ENCODE measurements at places on chromosomes 2 and 18. TPM values are rescaled to one million over a fixed set of nuclear protein-coding genes. Genes with fewer than 3 reads are reported as not detected.

ARHGEF4 gene
- 0.21 TPM for total RNA-seq

DNA sequence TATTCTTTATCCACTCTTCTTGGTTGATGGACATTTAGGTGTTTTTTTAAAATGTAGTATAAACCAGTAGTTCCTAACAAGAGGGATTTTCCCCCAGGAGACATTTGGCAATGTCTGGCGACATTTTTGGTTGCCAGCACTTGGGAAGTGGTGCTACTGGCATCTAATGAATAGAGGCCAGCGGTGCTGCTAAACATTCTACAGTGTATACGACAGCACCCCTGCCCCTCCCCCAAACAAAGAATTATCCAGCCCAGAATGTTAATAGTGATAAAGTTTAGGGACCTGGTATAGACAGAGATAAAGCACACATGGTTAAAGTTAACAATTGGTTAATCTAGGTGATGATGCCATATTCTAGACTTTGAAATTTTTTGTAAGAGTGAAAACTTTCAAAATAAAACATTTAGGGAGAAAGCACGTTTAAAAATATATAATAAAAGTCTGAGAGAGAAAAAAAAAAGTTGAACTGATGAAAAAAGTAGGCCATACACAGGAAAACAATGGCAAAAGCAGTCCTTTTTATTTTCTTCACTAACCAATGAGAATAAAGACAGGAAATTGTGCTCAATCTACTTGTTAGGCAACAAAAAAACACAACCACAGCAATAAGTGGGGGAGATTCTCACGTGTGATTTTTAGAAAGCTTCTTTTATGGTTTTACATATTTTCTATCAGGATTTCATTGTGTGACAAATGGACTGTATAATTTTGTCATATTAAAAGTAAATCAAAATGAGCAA is 14.8 kb downstream of the FBXO48 start:
- no peak for DNase-seq
- H3K27ac ChIP-seq, result no peak overlapping the region

DNA sequence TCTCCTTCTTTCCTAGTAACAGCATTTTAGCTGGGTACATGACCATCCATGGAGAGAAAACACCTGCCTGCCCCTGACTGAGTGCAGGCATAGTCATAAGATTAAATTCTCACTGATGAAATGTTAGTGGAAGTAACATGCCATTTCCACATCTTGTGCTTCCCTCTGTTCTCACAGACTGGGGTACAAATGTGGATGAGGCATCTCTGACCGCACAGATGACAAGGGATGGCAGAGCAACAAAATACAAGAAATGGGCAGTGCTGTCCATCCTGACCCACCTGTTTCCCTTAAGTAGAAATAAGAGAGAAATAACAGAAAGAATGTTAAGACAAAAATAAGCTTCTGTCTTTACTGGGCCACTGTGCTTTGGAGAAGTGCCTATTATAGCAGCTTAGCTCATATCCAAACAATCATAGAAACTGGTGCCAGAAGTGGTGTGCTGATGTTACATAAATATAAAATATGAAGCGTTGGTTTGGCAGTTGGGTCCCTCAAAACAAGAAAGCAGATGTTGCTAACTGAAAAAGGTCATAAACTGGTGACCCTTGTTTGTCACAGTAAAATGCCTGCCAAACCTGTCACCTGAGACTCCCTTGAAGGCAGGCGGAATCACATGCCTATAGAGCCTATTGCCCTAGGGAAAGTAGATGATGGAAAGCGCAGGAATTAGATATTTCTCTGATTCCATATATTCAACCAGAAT is 72.4 kb upstream of the CCDC150 start:
- H3K4me3 ChIP-seq, result no peak overlapping the region
- no peaks in the 10 kb centered on the region for H3K4me1 ChIP-seq
- H3K36me3 ChIP-seq, result no peaks in the 10 kb centered on the region

GRCh38 chr18:37582261-37582660 is 16.7 kb upstream of the CELF4 start:
- H3K36me3 ChIP-seq, result no peaks in the 10 kb centered on the region
- H3K27ac ChIP-seq, result no peak overlapping the region
- no peaks in the 10 kb centered on the region for H3K27me3 ChIP-seq
- H3K4me1 ChIP-seq, result no peaks in the 10 kb centered on the region

DNA sequence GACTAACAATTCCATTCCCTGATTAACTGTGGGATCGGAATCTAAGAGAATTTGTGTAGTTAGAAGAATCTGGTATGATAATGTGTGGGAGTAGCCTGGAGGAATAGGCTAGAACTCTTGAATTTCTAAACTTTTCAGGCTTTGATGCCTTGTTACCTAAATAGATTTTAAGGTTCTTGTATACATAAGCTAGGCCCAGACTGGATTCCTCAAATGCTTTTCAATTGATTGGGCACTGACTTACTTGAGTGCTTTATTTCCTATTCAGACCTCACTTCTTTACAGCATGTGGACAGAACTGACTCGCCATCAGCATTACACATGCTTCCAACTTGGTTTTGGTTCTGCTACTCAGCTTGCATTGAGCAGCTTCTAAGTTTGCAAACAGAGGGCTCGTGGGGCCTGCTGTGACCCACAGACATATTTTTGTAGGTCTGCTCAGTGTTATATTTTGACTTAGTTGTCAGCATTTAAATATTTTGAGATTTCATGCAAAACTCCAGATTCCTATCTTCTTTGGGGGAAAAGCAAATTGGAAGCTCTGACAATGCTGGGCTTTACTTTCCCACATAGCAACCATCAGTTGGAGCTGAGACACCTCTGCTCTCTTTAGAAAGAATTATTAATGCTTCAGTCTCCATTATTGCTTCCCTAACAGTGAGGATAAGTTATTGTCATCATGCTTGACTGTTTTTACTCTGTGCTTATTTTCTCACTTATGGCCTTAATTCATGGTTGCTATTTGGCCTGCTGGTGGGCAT is 5.7 kb downstream of the PARD3B start:
- peaks cover 3% of the 10 kb centered on the region for H3K27me3 ChIP-seq
- H3K4me1 ChIP-seq, result no peaks in the 10 kb centered on the region
- DNase-seq, result no peak
- H3K36me3 ChIP-seq, result no peaks in the 10 kb centered on the region
- H3K27ac ChIP-seq, result no peak overlapping the region
- H3K4me3 ChIP-seq, result no peak overlapping the region

SERPINB2 gene
- total RNA-seq, result 12.5 TPM

GRCh38 chr2:218404351-218405085 is 4.8 kb downstream of the CTDSP1 start:
- H3K4me1 ChIP-seq, result peaks cover 32% of the 10 kb centered on the region
- H3K27ac ChIP-seq, result no peak overlapping the region
- no peak overlapping the region for H3K4me3 ChIP-seq
- H3K27me3 ChIP-seq, result no peaks in the 10 kb centered on the region

DNA sequence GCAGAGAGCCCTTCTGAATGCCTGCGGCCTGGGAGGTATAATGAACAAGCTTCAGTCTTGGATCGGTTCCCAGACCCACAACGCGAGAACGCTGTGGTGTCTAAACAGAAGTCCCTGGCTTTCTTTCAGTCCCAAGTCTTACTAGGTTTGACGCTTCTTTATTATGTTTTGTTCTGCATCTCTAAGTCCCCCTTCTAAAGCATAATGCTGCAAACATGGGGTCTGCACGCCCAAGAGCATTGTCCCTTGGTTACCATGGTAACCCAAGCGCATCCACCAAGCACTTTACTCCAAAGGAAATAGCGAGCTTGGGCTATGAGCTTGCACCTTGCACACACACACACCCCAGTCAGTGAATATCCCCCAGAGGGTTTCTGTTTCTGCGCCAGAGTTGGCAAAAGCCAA is 193.7 kb downstream of the INO80D start:
- H3K4me1 ChIP-seq, result no peaks in the 10 kb centered on the region
- H3K36me3 ChIP-seq, result no peaks in the 10 kb centered on the region
- no peak for DNase-seq
- H3K4me3 ChIP-seq, result no peak overlapping the region
- H3K27ac ChIP-seq, result no peak overlapping the region
- no peaks in the 10 kb centered on the region for H3K27me3 ChIP-seq

PDCD1 gene
- 3.6 TPM for total RNA-seq

All from GM12878 (cell line).